IMR-90 (cell line): ENCODE measurements at places on chromosomes 5 and 9.

- no peaks in the 10 kb centered on the region for H3K36me3 ChIP-seq
- DNase-seq: peak; percentile 74
- no peaks in the 10 kb centered on the region for H3K27me3 ChIP-seq
- no peak overlapping the region for H3K4me3 ChIP-seq
These were observed 233.3 kb downstream of the BNC2 start for GRCh38 chr9:16637218-16637617.

DNA sequence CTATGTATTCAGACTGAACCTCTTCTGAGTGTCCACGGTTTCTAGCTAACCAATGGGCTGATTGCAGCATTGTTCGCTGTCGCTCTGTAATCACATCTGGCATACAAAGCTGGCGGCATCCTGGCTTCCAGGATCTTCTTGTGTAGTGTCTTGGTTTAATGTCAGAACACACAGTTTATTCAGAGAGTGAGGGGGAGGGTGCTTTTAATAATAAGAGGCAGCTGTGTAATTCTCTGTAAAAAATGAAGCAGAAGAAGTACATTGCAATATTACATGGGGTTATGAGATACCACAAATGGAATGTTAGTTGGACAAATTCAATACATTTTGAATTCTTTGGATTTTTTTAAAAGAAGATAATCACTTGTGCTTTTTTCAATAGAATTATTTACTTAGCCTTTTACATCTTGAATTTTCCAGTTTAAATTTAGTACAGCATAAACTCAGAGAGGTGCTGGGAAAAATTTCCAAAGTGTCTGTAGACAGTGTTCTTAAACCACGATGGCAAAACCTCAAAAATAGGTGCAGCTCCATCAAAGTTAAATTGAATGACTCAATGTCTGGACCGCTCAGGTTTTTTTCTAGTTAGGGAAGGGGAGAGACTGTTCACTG is 206.0 kb downstream of the PCSK1 start:
- DNase-seq: peak; percentile 97
- no peak overlapping the region for H3K4me3 ChIP-seq
- H3K4me1 ChIP-seq: peaks cover 9% of the 10 kb centered on the region

DNA sequence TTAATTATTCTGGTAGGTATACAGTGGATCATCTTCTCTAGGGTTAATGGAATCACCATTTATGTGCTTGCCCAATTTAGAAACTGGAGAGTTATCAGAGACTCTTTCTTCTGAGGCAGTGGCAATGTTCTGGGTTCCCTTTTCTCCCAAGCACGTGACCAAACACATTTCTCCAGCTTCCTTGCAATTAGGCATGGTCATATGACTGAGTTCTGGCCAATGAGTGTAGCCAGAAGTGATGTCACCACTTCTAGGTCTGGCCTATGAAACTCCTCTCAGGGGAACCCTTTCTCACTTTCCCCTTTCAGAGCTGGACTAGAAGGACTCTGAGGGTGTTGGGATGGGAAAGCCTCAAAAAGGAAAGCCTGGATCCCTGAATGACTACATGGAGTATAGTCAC is 172.0 kb downstream of the NSG2 start:
- H3K36me3 ChIP-seq: no peaks in the 10 kb centered on the region
- DNase-seq: no peak
- no peaks in the 10 kb centered on the region for H3K4me1 ChIP-seq

DNA sequence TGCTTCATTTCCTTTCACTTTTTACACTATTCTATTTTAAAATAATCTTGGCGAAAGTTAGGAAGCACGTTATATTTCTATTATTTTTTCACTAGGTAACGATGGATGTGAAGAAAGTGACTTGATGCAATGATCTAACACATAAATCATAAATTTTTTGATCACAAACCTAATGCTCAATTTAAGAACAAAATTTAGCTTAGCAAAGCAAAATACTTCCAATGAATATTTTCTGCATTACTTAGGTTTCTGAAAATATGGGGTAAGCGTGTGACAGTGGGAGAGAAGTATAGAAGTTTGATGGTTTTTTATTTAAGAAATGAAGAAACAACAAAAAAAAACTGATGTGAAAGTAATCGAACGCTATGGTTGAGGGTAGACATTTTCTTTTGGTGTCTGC is 1528.7 kb upstream of the CDH9 start:
- H3K27me3 ChIP-seq: no peaks in the 10 kb centered on the region
- no peak overlapping the region for H3K27ac ChIP-seq
- H3K36me3 ChIP-seq: no peaks in the 10 kb centered on the region
- no peaks in the 10 kb centered on the region for H3K4me1 ChIP-seq
- DNase-seq: no peak
- no peak overlapping the region for H3K4me3 ChIP-seq

DNA sequence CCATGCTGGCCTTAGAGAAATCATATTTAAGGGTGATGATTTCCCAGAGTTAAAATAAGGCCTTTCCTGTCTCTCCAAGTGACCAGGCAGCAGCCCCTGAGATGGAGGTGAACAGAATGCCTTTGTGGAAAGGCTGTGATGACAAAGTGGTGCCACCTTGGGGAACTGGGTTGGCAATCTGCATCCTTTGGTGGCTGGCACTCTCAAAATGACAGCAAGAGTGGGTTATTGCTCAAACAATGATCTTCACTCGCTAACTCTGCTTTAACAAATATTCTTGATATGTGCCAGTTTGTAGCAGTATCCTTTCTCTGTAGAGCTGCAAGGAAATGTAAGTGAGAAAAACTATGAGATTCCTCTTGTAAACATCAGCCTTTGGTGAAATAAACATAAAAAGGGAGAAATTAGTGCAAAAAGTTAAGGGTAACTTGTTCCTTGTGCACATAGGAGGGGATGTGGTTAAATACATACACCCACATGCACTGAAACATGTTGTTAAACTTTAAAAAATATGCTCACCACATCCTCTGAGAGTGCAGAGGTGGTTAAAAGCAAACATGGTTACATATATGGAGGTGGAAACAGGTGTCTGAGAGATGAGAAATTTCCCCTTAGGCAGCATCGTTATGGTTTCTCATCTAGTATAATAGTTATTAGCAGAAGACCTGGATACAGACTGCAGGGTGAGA is 373.4 kb upstream of the CTNND2 start:
- no peak for DNase-seq
- H3K4me1 ChIP-seq: no peaks in the 10 kb centered on the region
- H3K36me3 ChIP-seq: no peaks in the 10 kb centered on the region
- H3K27me3 ChIP-seq: no peaks in the 10 kb centered on the region
- H3K4me3 ChIP-seq: no peak overlapping the region

DNA sequence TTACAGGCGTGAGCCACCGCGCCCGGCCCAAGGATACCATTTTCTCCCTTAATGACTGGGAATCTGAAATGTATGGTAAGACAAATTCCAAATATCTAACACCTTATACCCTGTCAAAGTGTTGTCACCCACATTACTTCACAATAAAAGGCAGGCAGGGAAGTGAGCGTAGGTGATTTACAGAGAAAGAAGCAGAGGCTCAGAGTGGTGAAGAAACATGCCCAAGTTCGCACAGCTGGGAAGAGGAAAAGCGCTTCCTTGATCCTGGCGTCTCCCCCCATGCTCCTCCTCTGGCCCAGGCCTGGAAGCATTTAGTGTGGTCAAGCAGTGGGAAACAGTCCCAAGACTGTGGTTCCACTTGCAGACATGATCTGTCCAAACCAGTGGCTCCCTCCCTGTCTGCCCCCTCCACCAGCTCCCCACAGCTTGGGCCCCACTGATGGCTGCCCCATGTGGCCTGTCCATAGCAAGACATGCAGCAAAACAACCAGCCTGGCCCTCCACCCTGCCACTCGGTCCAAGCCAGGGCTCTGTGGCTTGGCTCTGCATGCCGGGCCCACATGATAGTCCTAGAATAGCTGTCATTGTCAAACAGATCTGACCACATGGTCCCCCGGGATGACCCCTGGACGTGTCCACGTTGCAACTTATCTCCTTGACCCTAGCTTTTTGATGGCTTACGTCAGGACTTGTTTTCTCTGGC is 107.2 kb downstream of the TTLL11 start:
- 0 out of 2 replicates have a peak, but pooled peaks cover 3% of the 10 kb centered on the region for H3K36me3 ChIP-seq
- no peaks in the 10 kb centered on the region for H3K27me3 ChIP-seq
- no peak overlapping the region for H3K27ac ChIP-seq
- DNase-seq: no peak
- no peak overlapping the region for H3K4me3 ChIP-seq
